ENCODE measurements at places on chromosomes 12 and 14. TPM values are rescaled to one million over a fixed set of nuclear protein-coding genes. Genes with fewer than 3 reads are reported as not detected.

DNA sequence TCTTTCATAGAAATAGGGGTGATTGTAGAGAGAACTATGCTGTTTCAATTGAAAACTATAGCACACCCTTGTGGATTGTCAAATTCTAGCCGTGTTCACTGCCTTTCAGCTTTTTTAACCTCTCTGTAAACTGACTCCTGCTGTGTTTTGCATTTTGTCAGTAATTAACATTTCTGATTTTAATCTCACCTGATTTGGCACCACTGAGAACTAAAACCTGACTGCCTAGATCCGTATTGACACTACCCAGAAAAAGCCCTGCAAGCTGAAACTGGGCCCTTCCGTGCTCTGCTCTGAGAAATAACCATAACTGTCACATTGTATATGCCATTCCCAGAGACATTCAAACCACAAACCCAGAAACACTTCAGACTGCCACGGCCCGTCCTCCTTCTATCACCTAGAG, 26.6 kb upstream of the ETV6 start:
- no peak for DNase-seq

DNA sequence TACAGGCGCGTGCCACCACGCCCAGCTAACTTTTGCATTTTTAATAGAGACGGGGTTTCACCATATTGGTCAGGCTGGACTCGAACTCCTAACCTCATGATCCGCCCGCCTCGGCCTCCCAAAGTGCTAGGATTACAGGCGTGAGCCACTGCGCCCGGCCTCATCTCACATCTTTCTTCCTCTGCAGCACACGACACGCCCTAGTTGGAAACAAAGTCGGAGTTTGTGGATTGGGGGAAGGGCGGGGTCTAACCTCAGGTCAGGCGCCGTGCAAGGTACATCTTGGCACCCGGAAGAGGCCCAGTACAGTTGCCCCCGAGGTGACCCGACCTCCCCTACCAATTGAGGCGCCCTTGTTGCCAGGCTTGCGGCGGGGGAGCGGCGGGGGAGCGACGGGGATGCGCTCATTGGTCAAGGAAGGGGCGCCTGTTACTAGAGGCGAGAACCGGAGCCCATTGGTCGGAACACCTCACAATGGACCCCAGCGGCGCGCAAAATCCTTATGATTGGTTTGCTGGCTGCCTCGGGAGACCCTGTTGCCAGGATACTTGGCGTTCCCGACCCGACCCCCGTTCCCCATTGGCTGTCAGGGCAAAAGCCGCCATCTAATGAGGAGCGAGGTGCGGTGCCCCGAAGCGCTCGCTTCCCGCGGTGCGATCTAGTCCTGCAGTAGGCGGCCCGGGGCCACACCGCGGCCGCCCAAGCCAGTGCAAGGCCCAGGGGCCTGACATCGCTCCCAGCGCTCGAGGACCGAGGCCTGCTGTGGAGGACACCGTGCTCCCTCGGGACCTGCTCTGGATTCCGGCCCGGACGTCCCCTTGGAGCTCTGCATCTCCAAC, at the start of gene REC8:
Gene REC8, plus strand, starts transcription at position 659 of the 839 bp plus-strand sequence. CDS start 473 bp downstream, outside the sequence.
- DNase-seq = peak; percentile 91

DNA sequence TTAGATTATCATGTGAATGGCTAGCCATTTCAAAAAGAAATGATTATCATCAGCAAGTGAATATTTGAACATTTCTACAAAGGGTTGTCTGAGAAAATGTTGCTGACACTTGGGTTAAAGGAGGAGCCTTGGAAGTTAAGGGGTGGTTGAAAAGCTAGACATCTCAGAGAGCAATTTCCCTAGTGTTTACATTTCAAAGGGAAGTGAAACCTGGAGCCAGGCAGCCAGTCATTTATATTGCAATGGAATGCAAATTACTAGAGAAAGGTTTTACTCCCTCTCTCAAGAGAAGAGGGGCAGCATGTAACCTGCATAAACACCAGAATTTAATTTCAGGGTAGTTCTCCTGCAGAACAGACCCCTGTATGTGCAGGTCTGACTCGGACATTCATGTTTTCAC, 279.0 kb downstream of the SLC16A7 start:
- no peak for DNase-seq

- DNase-seq = no peak
Observed at GRCh38 chr12:19561411-19561961, 122.2 kb downstream of the AEBP2 start.

DNA sequence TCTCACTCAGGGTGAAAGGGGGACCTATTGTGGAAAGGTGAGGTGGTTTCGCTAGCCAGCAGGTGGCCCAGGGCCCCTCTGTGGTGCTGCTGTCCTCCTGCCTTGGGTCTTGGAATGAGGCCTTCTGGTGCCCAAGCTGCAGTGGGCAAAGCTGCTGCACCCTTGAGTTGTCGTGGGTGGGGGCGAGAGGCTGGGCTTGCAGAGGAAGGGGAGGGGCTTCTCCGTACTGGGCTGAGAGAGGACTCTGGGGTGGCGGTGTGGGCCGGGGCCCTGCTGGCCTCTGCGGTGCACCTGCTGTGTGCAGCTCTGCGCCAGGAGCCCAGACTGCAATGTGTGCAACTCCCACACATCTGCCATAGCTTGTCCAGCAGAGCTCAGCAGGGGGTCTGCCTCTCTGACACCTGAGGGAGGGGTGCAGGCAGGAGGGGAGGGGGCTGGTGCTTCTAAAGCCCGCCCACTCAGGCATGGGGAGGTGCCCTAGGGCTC, 145.8 kb downstream of the KIF26A start:
- peak; percentile 38 for DNase-seq

- no peak for DNase-seq
Observed at GRCh38 chr12:109600995-109601394, 27.4 kb downstream of the MVK start.

- DNase-seq = no peak
Observed at GRCh38 chr14:50352584-50352983, 40.5 kb downstream of the DMAC2L start.

DNA sequence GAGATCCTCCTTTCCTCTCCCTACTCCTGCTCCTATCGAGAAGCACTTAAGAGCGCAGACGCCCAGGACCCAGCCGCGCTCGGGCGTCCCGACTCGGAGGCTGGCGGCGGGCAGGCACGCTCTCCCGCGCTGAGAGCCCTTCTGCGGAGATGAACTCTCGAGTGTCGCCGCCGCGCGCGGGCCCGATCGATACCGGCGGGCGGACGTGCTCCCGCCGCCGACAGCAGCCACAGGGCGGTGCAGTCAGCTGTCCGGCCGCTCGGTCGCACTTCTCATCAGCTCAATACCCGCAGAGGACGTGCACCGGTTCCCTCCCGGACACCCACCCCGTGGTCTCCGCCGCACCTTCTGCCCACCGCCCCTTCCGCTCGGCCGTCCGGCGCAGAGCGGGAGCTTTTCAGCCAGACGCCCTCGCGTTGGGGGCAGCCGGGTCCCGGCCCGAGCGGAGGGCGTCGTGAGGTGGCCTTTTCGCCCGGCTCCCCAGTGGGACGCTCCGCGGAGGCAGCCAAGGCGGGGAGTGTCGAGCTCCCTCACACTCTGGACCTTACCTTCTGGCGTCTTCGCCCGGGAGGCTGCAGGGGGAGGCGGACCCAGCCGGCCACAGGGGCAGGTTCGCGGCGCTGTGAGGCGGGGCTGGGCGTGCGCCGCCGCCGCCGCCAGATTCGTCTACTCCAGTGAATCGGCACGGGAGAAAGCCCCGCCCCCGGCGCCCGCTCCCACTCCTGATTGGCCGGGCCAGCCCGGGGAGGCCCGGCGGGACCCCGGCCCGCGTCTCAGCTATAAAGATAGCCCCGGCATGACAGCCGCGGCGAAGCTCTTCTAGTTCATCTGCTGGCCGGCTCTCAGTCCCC, at the start of gene INSM2:
Gene INSM2, plus strand, starts transcription at position 808 of the 851 bp plus-strand sequence. CDS start 89 bp downstream, outside the sequence.
- DNase-seq = peak; percentile 45

GRCh38 chr14:73739174-73739898, 25.2 kb upstream of the PNMA1 start:
- DNase-seq = peak; percentile 18

DNA sequence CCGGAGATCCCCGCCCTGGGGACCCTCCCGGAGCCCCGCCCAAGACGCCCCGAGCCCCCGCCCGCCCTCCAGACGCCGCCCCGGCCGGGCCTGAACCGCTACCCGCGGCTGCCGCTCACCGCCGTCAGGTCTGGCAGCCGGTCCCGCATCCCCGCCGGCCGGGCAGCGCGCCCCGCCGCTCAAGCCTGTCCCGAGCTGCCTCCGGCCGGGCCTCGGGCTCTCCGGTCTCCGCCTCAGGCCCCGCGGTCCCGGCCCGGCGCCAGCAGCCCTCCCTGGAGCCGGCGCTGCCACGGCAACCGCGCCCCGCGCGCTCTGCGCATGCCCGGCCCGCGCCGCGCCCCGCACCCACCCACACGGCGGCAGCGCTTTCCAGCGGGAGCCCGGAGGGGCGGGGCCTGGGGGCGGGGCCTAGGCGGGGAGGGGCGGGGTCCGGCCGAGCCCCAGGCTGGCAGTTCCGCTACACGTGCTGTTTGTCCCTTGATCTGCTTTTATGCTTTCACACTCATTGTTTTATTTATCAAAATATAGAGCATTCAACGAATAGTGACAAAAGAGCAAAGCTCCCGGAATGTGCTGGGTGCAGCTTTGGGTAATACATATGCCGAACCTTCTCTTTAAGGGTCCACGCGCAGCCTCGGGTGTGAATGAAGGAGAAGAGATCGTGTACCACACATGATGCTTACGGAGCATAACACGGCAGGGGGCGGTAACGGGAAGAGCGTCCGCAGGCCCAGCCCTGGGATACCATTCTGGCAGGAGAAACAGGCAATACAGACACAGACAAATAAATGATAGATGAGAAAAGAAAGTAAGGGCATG, at the start of gene STX2:
Gene STX2, minus strand, starts transcription at position 300 of the 819 bp plus-strand sequence. Its CDS starts 151 bp downstream, at position 149.
- peak; percentile 96 for DNase-seq

Gene FGD4
- total RNA-seq = 12.5 TPM

Gene VDR
- 0.97 TPM for total RNA-seq

Gene LYSET
- 20.4 TPM for total RNA-seq

Gene AGAP2
- total RNA-seq = 0.91 TPM

Gene PIANP
- not detected for total RNA-seq

Gene STAC3
- total RNA-seq = 2.3 TPM

Data from right cardiac atrium (tissue), 5 donors.